ENCODE measurements at places on chromosomes 3 and 15.
A peak's percentile ranks its signal among the peaks of the same experiment; 100 is the strongest.

GRCh38 chr3:98894791-98895576 is 6.5 kb downstream of the DCBLD2 start:
- H3K27me3 ChIP-seq: no peaks in the 10 kb centered on the region
- no peak overlapping the region for H3K4me3 ChIP-seq
- no peaks in the 10 kb centered on the region for H3K4me1 ChIP-seq
- no peak for DNase-seq
- H3K36me3 ChIP-seq: no peaks in the 10 kb centered on the region

DNA sequence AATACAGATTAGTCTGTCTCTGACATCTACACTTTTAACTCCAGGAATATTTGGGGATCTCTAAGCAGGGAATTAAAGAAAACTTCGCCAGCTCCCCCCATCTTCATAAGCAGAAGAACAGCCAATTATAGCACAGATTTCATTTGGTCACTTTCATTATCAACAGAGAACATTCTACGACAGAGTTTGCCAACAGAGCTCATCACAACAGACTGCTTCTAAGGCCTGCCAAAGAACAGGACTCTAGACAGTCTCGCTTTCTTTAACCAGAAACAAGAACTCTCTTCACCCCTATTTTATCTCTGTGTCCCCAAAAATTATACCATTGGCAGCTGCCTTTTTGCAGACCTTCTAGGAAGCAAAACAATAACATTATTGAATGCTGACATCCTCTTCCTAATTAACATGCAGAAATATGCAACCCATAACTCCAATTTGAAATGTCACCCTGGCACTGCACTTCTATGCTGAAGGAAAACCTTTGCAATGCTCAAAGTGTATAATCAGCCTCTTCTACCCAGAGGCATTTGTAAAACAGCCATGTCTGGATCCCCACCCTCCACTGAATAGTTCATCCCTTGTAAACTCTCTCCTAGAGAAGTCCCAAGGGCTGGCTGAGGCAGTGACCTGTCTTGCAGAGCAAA is 552.8 kb downstream of the MAGI1 start:
- no peak overlapping the region for H3K27ac ChIP-seq
- DNase-seq: no peak
- H3K4me3 ChIP-seq: no peak overlapping the region

DNA sequence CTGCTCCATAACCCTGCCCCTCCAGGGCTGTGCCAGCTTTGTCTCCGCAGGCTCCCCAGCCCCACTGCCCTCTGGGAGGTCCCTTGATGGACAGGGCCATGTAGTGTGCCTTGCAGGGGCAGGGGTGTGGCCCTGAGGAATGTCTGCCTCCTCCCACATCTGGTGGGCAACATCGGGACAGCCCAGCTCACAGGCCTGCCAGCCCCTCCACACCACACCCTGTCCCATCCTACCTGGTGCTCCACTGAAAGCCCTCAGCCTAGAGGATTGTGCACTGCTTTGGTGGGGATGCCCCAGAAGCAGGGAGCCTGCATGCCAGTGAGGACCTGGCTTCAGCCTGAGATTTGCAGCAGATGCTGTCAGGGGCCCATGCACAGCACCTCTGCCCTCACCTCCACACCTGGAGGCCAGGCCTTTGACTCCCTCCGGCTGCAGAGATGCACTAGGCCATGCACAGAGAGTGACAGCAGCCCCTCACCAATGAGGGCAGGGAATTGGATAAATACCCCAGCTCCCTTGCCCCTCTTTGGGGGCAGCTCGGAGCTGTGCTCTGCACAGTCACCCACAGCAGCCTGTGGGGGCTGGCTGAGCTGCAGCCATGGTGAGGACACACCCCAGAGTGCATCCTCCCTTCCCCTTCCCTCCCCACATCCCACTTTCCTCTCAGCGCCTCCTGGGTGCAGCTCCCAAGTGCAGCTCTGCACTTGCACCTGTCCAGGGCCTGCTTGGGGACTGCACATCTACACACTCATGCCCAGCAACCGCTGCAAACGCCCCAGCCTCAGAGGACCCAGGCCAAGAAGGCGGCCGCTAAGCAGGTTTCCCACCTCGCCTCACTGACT is 2.7 kb downstream of the C3orf22 start:
- no peaks in the 10 kb centered on the region for H3K4me1 ChIP-seq
- H3K36me3 ChIP-seq: no peaks in the 10 kb centered on the region
- no peaks in the 10 kb centered on the region for H3K27me3 ChIP-seq
- no peak for DNase-seq

GRCh38 chr15:60945196-60945595 is 283.9 kb downstream of the RORA start:
- H3K27me3 ChIP-seq: no peaks in the 10 kb centered on the region
- H3K27ac ChIP-seq: no peak overlapping the region
- H3K4me3 ChIP-seq: no peak overlapping the region
- DNase-seq: no peak
- no peaks in the 10 kb centered on the region for H3K4me1 ChIP-seq

- no peak for DNase-seq
- no peak overlapping the region for H3K27ac ChIP-seq
- H3K36me3 ChIP-seq: no peaks in the 10 kb centered on the region
- H3K4me3 ChIP-seq: no peak overlapping the region
Measured at GRCh38 chr3:177837951-177838655, 640.8 kb upstream of the TBL1XR1 start.

DNA sequence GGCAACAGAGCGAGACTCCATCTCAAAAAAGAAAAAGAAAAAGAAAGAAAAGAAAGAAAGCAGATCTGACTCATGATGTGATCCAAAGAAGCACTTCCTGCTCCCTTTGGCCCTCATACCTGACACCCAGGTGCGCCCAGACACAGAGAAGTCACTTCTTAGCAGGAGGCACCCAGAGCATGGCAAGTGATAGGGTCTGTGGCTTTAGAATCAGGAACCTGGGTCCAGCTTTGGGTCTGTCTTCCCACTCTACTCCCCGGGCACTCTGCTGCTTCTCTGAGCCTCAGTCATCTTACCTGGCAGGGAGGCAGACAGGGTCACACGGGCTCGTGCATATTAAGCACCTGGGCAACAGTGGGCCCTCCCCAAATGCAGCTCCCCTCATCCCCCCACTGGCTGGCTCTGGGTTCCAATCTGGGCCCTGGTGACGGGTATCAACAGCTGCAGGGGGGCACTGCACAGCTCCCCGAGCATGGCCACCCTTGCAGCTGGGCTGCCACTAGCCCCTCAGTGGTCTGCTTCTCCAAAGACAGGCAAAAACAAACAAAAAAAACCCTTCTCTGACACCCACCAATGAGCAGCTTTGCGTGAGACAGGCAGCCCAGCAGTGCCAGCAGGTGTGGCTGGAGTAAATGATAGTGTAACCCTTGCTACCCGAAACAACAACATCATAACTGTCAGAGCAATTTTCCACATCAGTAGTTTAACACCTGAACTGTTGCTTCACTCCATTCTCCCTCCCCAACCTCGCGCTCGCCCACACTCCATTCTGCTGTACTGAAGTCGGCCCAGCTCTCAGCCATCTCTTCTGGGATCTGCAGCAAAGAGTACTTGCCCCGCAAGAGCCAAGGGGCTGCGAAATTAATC is 99.8 kb downstream of the MEGF11 start:
- no peak overlapping the region for H3K4me3 ChIP-seq
- no peak overlapping the region for H3K27ac ChIP-seq
- DNase-seq: no peak
- H3K36me3 ChIP-seq: no peaks in the 10 kb centered on the region
- no peaks in the 10 kb centered on the region for H3K4me1 ChIP-seq

DNA sequence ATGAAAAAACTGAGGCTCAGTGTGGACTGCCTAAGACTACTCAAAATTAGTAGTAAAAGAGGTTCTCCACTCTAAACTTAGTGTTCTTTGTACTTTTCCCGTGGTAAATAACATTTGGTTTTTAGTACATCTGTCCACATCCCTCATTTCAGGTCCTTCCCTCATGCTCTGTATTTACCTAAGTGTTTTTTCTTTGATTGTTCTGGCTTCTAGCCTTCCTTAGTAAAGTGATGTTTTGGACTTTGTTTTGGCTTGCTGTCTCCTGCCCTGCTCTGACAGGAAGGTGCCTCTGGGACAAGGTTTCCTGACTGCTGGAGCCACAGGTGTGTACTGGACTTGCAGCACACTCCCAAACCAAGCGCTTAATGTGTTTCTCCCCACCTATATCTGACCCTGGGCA is 29.9 kb upstream of the ALDH1A2 start:
- DNase-seq: peak; percentile 14
- H3K27me3 ChIP-seq: no peaks in the 10 kb centered on the region
- H3K36me3 ChIP-seq: no peaks in the 10 kb centered on the region
- H3K4me3 ChIP-seq: no peak overlapping the region
- H3K27ac ChIP-seq: no peak overlapping the region

DNA sequence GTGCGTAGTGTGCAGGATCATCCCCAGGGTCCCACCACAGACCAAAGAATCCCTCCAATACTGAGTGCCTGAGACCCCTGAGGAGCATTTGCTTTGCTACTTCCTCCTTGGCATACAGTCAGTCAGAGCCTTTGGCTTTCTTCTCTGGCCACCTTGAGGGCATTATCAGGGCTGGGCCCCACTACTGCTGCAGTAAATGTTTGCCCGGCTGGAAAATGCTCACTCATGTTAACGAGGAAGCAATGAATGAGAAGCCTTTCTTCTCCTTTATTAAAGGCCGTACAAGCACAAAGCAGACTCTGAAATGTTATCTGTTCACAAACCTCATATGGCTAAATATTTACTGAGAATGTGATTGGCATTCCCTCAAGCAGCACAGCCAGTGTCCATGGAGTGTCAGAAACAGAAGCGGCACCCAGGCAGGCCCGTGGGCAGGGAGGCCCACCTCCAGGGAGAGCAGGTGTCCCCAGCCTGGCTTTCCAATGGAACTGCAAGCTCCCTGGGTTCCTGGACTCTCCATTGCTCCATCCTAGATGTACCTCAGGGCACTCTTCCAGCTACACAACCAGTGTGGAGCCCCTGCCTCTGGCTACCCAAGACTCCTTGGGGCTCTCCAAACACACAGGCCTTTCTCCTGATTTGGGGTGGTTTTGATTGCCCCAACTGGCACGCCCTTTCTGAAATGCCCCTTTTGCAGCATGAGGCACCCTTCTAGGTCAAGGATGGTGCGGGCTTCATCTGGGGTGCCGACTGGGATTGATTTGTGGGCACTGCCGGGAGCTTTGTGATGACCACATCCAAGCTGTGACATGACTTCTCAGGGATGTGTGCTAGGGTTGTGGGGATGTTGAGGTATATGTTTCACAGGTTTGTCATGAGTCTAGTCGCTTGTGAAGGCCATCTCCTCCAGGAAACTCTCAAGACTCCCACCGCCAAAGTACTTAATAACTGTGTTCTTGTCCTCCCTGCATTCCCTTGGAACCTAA is 195.6 kb downstream of the FAM43A start:
- H3K27ac ChIP-seq: no peak overlapping the region
- H3K4me1 ChIP-seq: no peaks in the 10 kb centered on the region
- no peak for DNase-seq
- no peaks in the 10 kb centered on the region for H3K27me3 ChIP-seq

- no peaks in the 10 kb centered on the region for H3K36me3 ChIP-seq
- no peak for DNase-seq
- no peak overlapping the region for H3K4me3 ChIP-seq
- peaks cover 6% of the 10 kb centered on the region for H3K4me1 ChIP-seq
- H3K27ac ChIP-seq: no peak overlapping the region
- H3K27me3 ChIP-seq: no peaks in the 10 kb centered on the region
Measured at GRCh38 chr3:172094621-172095557, 55.5 kb downstream of the FNDC3B start.

DNA sequence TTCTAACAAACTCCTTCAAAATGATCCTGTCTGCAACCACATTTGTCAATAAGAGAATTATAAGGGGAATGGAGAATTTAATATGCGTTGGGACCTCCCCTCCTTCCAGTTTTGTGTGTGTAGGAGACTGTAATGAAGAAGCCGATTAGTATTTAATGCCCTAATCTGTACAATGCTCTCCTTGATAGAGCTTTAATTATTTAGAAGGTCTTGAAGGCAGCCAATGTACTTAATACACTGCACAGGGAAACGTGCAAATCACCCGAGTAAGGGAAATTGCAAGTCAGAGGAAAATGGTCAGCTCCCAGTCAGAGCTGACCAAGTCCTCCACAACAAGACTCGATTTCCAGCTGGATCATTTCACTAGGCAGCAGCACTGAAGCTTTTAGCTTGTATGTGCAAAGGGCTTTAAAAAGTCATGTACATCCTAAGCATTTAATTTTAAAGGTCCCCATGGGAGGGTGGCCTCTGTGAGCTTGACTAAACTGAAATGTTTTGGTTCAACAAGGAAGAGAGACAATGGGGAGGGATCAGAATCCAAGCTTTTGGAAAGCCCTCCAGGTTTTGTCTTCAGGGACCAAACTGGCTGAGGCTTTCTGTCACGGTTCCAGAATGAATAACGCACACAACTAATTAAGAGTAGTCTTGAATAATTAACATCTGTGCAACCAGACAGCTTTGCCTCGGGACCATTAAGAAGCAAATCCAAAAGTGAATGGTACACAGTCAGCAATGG is 159.8 kb upstream of the MITF start:
- H3K4me1 ChIP-seq: no peaks in the 10 kb centered on the region
- no peak for DNase-seq
- H3K36me3 ChIP-seq: no peaks in the 10 kb centered on the region
- no peak overlapping the region for H3K4me3 ChIP-seq

DNA sequence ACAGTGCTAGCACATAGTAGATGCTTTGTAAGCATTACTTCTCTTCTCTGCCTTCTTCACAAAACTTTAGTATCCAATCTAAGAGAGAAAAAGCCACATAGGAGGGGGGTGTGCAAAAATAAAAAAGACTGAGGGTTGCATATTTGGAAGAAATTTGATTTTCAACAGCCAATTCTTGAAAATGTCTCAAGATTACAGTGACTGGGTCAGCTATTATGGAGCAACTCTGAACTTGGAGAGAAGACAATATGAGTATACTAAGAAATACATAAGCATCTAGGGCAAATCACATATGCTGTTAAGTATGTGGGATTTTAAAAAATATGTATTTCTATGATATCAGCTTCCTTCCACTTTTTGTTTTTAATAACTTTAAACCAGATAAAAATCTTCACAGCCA is 196.6 kb upstream of the GOLIM4 start:
- H3K36me3 ChIP-seq: no peaks in the 10 kb centered on the region
- H3K27ac ChIP-seq: no peak overlapping the region
- DNase-seq: no peak
- H3K4me3 ChIP-seq: no peak overlapping the region

GRCh38 chr3:3015185-3016089 is 94.7 kb downstream of the IL5RA start:
- no peaks in the 10 kb centered on the region for H3K27me3 ChIP-seq
- peaks cover 3% of the 10 kb centered on the region for H3K4me1 ChIP-seq
- H3K36me3 ChIP-seq: no peaks in the 10 kb centered on the region

All from kidney (tissue), 22 donors.